ENCODE measurements at places on chromosomes 2 and 18.

GRCh38 chr2:30300456-30301221, 69.3 kb downstream of the LBH start:
- DNase-seq, result peak; percentile 72

GRCh38 chr2:75573145-75573878, 12.6 kb upstream of the EVA1A start:
- no peak for DNase-seq

DNA sequence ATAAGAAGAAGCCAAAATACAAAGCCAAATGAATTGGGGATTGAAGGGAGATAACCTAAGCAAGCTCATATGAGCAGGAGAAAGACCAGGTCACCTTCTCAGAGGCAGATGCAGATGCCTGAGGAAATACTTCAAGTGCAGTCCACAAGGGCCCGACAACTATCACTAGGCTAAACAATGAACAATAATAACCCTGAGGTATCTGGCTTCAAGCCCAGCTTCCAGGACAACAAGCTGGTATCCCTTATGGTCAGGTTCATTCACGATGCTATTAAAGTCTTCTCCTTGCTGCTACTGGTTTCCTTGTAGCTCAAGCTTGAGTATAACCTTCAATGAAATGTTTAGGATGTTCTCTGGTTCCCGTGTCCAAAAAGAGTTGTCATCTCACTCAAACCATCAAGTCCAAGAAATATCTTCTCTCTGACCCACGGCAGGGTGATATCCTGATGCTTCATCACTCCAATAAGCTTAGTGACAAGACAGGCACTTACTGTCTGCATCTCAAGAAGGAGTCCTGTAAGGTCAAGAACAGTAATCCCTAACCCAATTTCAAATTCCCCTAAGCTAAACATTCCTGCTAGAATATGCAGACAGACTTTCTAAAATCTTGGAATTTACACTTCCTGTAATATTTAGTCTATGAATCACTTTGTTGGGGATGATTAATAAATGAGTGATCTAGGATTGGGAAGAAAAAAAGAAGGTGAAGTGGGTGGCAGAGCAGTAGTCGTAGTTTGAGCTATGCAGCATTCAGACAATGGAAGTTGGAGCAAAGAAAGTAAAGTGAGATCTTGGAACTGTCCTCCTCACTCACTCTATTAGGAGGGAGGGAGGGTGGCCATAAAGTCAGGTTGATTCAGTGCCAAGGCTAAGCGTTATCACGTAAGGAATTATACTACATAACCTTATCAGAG, 33.1 kb downstream of the CHN1 start:
- DNase-seq, result peak; percentile 92

DNA sequence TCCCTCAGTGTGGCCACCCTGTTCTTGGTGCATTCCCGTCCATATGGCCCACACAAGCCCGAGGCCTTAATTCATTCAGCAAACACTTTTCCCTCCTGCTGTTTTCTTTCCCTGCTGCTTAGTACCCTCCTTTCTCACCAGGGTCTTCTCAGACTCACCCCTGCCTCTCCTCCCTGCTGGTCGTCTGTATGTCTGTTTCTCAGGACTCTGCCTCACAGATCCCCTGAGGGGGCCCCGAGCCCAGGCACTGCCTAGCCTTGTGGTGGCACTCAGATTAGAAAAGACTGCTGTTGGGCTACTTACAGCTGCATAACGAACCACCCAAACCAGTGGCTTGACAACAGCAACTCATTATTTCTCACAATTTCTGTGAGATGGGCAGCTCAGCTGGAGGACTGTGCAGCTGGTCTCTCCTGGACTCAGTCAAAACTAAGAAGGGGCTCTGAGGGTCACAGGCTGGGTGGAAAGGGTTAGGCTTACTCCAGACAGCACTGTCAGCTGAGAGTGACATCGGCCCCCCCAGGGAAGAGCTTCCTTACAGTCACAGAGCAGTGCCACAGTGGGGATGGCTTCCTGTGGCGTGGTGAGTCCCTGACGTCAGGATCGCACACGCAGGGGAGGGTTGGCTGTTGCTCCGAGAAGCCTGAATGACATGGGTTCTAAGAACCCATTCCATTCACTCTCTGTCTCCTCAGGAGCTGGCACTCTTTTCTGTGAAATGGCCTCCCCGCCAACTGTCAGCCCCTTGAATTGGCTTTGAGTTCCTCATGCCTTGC, 139.0 kb downstream of the UXS1 start:
- DNase-seq, result no peak

- no peak for DNase-seq
Observed at GRCh38 chr2:67567886-67568285, 170.8 kb downstream of the ETAA1 start.

DNA sequence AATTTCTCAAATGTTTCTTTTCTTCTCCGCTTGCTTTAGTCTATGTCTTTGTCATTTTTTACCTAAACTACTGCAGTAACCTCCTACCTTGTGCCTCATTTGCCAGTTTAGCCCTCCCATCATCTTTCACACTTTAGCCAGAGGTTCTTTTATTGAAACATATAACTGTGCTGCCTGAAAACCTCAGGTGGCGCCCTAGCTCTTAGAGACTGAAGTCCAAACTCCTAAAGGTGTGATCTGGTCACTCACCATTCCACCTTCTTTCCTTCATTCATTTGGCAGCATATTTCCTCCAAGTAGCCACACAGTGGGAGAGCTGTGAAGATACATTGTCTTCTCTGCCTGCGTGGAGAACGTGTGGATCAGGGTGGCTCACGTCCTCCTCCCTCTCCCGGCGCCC, 98.2 kb upstream of the MAPRE2 start:
- DNase-seq, result no peak

DNA sequence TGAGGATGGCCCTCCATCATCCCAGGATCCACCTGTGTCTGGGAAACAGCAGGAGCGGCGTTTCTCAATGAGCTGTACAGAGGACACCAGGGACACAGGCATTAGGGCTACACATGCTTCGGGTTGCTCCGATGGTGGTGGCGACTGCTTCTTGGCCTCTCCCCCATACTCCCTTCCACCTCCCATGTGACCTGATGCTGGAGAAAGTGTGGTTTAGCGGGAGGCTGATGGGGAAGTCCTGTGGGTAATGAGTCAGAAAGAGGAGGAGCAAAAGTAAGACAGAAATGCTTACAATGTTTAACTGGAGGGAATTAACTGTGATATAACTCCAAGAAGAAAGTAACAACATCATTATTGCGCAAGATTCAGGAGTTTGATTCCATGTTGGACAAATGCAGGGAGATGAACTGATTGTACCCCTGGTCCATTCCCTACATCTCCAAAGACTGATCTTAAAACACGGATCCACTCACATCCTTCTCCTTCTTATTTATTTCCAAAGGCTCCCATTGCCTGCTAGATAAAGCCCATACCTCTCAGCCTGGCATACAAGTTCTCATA, 186.6 kb downstream of the NRP2 start:
- peak; percentile 88 for DNase-seq

- no peak for DNase-seq
Observed at GRCh38 chr2:174444761-174445160, 42.1 kb downstream of the GPR155 start.

DNA sequence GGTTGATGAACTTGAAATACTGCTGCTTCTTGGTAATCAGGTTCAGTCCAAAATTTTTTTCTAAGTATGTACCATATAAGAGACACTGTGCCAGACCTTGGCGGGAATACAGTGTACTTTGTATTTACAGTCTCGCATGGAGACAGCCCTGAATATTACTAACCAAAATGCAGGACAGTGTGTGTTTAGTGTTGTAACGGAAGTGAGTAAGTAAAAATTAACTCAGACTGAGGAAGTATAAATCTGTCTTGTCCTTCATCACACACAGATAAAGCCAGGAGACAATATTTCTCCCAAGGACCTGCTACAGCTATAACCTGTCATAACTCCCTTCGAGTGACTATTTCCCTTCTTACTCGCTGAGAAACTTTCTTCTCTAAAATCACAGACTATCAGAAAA, 76.9 kb downstream of the ACTR3 start:
- peak; percentile 21 for DNase-seq

- peak; percentile 95 for DNase-seq
Observed at GRCh38 chr2:32647180-32647651, 19.4 kb downstream of the TTC27 start.

DNA sequence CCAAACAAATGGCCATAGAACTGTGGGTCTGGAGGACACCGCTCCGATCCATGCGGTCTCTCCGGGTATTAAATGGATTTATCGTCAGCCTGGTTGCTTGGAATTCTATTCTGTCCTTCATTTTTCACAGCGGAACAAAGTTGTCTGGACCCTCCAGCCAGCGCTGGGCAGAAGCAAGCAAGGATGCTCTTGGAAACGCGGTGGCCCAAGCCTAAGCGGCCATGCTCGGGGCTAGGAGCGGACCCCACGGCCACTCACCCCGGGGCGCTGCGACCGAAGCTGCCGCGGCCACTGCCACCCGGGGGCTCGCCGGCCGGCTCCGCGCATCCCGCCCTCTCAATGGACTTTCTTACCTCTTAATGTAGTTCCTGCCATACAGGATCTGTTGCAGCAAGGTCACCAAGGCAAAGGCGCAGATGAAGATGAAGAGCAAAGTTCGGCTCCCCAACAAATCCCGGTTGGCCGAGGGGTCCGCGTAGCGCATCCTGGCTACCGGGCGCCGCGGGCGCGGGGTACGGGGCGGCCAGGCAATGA, 761 bp downstream of the ST8SIA5 start:
- no peak for DNase-seq

GRCh38 chr2:174703430-174703829, 60.8 kb downstream of the CHRNA1 start:
- no peak for DNase-seq

GRCh38 chr2:229205704-229206103, 65.4 kb downstream of the PID1 start:
- no peak for DNase-seq

- DNase-seq, result no peak
Observed at GRCh38 chr2:174664084-174664759, 66.6 kb upstream of the WIPF1 start.

DNA sequence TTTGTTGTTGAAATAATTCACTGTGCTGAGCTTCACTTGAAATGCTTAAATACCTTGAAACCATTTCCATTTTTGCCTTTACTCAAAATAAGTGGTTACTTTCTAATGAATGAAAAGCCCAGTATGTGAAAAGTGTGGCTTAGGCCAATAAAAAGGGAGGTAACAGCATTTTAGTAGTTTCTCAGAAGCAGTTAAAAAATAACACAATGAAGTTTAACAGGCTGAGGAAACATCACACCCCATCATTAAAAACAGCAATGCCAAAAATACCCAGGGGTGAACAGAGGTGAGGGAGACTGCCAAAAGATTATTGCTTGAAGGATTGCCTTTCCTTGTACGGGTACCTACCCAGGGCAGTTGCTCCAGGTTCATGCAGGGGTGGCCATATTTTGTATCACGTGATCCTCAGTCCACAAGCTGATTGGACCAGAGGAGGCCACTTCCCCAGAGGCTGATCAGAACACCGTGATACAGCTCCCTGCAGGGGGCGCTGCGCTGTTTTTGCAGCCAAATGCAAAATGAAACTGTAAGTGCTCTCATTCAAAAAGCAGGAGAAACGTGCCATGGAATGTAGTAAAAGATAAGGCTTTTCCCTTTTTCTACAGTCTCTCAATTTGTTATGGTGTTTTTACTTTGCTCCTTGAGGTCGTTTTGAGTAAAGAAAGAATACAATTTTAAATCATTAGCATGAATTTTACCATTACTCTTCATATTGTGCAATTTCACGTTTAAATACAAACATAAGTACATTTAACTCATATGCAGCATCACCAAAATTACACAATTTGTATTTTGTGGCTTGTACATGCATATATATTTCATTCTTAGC, 70.2 kb upstream of the SH3BP4 start:
- DNase-seq, result peak; percentile 89

DNA sequence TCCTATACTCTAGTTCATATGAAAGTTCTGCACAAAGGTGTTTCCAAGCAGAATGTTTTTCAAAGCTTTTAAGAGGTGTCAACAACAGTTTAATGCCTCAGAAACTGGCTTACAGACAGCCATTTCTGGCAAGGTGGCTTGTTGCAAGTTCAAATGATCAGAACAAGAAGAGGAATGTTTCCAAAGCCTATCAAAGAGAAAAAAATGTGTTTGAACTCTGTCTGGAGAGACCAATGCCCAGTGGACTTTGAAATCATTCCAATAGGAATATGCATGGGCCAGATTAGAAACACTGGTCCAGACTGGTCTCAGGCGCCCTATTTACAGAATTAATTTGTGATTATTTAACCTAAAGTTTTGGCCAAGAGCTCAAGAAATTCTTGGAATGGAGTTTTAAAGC, 106.2 kb downstream of the CPS1 start:
- DNase-seq, result no peak

- DNase-seq, result peak; percentile 77
Observed at GRCh38 chr2:152617456-152618192, 99.6 kb downstream of the PRPF40A start.

DNA sequence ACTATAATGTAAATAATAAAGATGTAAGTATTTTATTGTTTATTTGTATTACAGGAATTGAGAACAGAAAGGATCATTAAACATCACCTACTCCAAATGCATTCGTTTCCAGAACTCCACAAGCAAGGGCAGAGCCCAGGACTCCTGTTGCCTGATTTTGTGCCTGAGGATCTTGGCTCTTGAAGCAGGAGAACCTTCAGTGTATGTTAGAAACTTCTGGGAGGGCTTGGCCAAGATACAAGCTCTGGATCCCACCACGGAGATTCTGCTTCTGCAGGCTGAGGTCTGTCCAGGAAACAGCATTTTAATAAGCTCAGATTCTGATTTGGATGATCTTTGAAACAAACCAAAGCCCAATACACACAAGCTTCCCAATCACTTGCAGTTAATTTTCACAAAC, 142.4 kb upstream of the SOX11 start:
- no peak for DNase-seq

DNA sequence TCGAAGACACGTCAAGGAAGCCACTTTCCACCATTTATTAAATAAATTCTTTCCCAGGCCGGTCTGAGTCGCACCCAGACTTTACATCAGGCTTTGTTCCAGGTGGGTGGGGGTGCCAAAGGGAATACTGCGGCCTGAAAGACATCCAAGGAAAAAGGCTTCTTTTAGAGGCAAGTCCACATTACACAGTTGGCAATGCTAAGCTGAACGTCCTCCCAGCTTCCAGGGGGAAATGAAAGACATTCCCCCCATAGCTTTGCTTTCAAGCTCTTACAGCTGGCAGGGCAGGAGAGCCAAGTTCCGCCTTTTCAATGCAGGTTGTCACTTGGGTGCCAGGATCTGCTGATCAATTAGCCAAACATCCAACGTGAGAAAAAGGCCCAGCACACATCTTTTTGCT, 36.5 kb upstream of the PTPN4 start:
- DNase-seq, result peak; percentile 43

GRCh38 chr18:44036501-44036900, 644.2 kb upstream of the SETBP1 start:
- no peak for DNase-seq

- no peak for DNase-seq
Observed at GRCh38 chr18:72866442-72866900, 1.3 kb downstream of the NETO1 start.
